ENCODE measurements at places on chromosomes 7 and 10. TPM values are rescaled to one million over a fixed set of nuclear protein-coding genes. Genes with fewer than 3 reads are reported as not detected.

Gene CCDC172
- not detected for total RNA-seq

Gene FANK1
- total RNA-seq, result 0.30 TPM

Gene TACR2
- total RNA-seq, result not detected

Gene RABGEF1
- 17.4 TPM for total RNA-seq

Gene MICU1
- total RNA-seq, result 37.4 TPM

Gene SPDYE2B
- total RNA-seq, result not detected

Gene HTRA1
- 62.6 TPM for total RNA-seq
